Effector memory CD8-positive, alpha-beta T cell (primary cell): ENCODE measurements at places on chromosomes 1 and 21.

GRCh38 chr1:36588972-36589371, 106.3 kb upstream of the CSF3R start:
- DNase-seq, result no peak

- no peak for DNase-seq
Measured at GRCh38 chr1:152505083-152505482, 5.5 kb upstream of the LCE5A start.

DNA sequence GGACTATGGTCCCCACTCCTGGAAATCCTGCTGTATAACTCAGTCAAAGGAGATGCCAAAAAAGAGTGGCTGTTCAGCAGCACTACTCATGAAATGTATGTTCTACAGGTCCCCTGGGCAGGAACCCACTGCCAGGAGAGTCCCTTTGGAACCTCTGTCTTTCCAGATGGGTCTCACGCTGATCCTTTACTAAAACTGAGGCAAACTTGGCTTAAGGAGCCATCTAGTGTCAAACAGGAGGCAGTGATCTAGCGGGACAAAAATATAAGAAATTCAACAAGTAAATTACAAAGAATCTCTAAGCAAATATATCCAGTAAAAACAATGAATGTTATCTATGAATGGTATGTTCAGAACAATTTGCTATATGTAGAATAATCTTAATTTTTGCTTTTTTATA, 80.5 kb upstream of the PRMT6 start:
- DNase-seq, result no peak

- no peak for DNase-seq
Measured at GRCh38 chr21:25717491-25718147, 17.1 kb downstream of the ATP5PF start.

- peak; percentile 10 for DNase-seq
Measured at GRCh38 chr1:234607109-234608024, 2.6 kb downstream of the IRF2BP2 start.

DNA sequence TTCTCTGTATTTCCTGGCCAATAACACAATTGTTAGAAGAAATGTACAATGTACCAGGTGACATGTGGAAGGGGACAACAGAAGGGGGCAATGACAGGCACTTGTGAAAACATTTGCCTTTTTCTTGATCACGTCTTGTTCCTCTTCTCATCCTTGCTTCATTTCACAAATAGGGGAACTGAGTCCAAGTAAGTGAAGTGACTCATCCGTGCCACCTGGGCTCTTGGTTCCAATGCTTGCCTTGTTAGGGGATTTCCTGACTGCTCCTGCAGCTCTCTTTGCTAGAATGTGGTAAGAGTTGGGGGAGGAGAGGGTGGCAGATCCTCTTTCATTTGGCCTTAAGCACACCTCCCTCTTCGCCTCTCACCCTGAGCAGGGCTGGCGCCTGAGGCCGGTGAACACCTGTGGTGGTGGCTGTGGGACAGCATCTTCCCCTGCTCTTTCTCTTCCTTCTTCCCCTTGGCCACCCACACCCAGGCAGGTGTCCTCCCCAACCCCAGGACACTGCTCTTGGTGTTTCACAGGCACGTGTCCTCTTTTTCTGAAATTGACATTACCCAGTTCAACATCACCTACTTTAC, 2.2 kb upstream of the RHEX start:
- no peak for DNase-seq

GRCh38 chr1:160993544-160994193, 27.3 kb downstream of the F11R start:
- no peak for DNase-seq

- DNase-seq, result no peak
Measured at GRCh38 chr1:16134066-16134801, 21.6 kb downstream of the EPHA2 start.

GRCh38 chr1:63813829-63814277, 40.0 kb downstream of the ROR1 start:
- DNase-seq, result no peak

DNA sequence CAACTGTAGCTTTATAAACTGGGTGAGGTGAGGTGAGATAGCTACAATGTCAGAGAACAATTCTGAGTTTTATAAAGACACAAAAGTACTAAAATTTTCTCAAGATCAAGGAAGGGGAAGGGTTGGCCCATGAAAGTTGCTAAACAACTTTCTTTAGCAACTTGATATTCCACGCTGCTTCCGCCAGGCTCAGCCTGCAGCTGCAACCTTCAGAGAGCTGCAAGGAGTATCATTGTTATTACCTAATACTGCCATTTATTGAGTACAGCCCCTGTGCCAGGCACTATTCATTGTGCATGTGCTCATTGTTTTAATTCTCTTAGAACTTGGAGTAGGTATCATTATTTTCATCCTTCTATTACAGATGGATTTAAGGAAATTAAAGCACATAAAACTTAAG, 34.1 kb upstream of the SUCO start:
- DNase-seq, result no peak

GRCh38 chr1:86429122-86429725, 5.3 kb downstream of the CLCA2 start:
- no peak for DNase-seq

- no peak for DNase-seq
Measured at GRCh38 chr1:9009438-9010370, 16.5 kb downstream of the SLC2A7 start.

DNA sequence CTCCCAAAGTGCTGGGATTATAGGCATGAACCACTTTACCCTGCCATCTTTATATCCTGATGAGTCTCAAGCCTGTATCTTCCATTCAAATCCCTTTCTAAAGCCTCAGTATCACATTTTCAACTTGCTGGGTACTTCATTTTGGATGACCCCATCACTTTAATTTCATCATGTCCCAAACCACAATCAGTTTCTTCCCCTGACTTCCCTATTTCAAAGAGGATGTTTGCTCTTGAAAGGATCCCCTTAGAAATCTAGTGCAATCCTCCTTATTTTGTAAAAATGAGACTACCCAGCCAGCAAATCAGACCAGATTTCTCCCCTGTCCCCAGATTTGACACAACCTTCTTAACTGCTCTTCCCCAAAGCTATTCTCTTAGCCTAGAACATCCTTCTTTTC, 7.0 kb upstream of the TRIT1 start:
- no peak for DNase-seq

GRCh38 chr1:232553809-232554208, 76.1 kb downstream of the SIPA1L2 start:
- DNase-seq, result no peak

- no peak for DNase-seq
Measured at GRCh38 chr1:97827887-97828286, 92.9 kb downstream of the DPYD start.

DNA sequence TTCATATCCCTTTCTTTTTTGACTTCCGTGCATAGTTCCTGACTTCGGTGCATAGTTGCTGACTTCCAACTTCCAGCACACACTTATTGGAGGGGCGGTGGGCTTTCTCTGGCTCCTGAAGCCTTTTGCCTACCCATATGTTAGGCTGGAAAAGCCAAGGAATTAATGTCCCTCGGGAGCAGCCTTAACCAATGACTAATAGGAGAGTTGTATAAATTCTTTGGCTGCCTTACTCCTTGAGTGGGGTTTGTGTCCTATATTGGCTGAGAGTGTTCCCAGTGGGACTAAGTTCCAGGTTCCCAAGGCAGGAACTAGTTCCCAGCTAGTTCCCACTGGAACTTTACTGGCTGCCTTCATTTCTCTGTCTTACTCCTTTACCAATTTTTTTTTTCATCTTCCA, 105.7 kb downstream of the ZNF326 start:
- no peak for DNase-seq

- DNase-seq, result no peak
Measured at GRCh38 chr1:233379869-233380438, 52.4 kb downstream of the MAP3K21 start.

GRCh38 chr1:162701286-162701685, 69.0 kb downstream of the DDR2 start:
- DNase-seq, result no peak

GRCh38 chr1:81414488-81415015, 386.2 kb upstream of the ADGRL2 start:
- DNase-seq, result no peak

DNA sequence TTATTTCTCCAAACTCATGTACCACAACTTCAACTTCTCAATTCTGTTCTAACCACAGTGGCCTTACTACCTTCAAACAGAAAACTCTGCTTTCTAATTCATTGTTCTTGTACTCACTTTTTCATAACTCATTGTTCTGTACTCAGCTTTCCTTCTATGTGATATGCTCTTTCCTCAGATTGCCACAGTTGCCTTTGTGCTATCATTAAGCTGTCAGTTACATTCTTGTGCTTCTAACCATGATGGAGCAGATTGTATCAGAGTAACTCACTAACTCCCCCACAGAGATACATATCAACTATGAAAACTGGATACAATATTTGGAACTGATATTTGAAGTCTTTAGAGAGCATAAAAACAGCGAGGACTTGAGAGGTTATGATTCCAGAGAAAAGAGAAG, 1213.7 kb downstream of the KCNT2 start:
- DNase-seq, result no peak

DNA sequence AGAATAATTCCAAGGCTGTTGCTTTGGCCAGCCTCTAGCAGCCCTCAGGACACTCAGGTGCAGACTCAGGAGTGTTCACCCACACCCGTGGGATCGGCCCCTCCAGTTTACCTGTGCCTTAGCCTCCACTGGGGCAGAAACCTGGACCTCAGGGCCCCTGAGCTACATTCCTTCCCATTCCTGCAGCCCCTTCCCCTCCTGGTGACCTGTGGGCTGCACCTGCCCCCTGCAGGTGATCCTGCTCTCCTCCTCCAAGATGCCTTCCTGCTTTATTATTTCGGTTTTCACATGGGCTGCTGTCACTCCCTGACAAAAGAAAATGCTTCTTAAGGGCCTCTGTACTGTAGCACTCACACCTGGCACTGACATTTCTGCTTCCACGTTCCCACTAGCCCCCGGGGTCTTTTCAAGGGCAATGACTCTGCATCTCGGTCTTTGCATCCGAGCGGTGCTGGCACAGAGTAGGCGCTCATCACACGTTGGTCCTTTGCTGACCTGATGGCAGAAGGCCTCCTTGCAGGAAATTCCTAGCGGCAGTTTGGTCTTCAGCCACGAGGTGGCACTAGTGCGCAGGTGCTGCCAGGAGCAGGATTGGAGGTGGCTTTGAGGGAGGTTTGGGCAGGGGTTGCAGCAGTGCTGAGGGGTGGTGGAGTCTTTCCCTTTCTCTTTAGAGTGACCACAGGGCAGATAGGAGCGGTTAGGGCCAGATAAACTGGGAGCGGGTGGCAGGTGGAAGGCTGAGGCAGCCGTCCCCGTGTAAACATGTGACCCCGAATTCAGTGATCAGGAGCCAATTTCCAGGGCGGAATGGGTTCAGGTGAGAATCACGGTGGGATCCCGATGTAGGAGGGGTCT, 25.3 kb upstream of the ETV3 start:
- DNase-seq, result peak; percentile 83

GRCh38 chr1:30101487-30102227, 621.7 kb downstream of the MATN1 start:
- DNase-seq, result no peak

DNA sequence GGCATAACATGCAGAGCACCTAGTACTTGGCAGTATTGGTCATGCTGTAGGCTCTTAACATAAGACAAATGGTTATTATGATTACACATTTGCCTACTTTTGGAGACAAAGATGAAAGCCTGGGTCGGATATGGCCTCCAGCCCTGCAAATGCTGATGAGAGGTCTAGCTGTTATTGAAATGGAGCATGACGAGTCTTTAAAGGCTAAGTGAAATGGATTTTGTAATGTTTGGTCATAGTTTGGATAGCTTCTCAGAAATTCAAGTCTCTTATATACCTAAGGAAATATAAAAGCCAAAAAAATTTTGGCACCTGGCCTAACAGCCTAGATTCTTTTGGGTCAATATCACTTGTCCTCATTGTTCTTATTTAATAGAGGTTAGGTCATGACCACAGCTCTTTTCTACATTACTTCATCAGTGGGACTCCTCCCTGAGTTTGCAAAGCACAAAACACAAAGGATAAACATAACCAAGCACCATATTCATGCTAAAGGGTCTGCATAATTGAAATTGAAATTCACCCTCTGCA, 69.2 kb upstream of the WLS start:
- DNase-seq, result no peak

GRCh38 chr1:23522244-23522982, 8.6 kb downstream of the E2F2 start:
- DNase-seq, result no peak

DNA sequence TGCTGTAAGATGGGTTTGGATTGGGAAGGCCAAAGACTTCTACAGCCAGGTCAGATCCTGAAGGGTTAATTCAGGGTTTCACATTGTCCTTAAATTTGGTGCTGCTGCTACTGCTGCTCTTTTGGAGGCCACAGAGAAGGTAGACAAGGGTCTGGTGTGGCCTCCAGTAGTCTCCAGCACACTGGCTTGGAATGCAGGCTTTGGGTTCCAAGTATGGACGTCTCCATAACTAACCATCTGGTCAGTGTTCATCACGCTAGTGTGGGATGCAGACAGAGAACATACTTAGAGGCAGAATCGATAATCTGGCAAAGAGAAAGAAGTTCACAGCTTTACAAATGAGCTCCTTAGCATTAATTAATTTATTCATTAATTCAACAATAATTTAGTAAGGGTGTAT, 154.1 kb downstream of the ZBTB18 start:
- DNase-seq, result no peak

GRCh38 chr21:26028183-26028582, 142.4 kb downstream of the APP start:
- no peak for DNase-seq

DNA sequence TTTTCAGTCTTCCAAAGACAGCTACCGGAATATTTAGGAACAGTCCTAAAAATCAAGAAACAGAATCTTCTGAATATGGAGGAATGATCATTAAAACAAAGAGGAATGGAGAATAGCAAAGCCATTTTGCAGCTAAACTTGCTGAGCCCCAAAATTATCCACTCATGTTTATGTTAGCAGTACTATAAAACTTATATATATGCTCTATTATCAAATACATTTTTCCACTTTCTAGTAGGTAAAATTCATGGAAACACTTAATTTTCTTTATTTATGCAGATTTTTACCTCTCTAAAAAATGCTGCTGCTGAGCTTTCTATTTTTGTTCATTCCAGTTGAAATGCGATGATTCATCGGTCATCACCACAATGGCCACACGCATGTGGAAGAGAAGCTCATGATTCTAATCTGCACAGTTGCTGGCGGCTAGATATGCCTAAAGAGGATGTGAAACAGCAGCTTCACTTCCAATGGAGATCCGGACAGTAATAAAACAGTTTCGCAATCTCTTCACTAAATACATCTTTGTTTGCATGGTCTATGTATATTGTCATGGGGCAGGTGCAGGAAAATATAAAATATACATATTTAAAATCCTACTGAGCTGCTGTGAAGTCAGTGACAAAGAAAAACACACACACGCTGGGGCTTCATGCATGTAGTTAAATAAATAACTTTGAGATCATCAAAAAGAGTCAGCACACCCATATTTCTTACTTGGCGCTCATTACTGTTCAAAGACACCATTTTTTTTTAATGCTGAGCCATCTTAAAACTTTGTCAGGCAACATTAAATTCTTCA, 292.2 kb downstream of the SMYD3 start:
- no peak for DNase-seq

DNA sequence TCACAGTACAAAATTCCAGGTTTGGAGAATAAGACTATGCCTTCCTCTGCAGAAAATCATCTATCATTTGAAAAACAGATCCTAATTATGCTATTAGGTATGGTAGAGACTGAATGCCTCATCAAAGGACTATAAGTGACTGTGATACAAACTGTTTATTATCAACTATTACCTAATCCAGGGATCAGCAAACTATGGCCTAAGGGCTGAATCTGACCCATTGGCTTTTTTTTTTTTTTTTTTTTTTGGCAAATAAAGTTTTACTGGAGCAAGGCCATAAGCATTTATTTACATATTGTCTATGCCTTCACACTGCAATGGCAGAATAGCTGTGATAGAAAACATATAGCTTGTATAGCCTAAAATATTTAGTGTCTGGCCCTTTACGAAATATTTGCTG, 4.7 kb upstream of the ASPM start:
- no peak for DNase-seq
